ENCODE measurements at places on chromosomes 6 and 20. TPM values are rescaled to one million over a fixed set of nuclear protein-coding genes. Genes with fewer than 3 reads are reported as not detected.
A peak's percentile ranks its signal among the peaks of the same experiment; 100 is the strongest.

- DNase-seq: peak; percentile 67
- H3K27ac ChIP-seq: peak overlapping the region; percentile 1
- no peaks in the 10 kb centered on the region for H3K36me3 ChIP-seq
- H3K4me3 ChIP-seq: peak overlapping the region; percentile 58
- no peaks in the 10 kb centered on the region for H3K27me3 ChIP-seq
Measured at GRCh38 chr20:63957004-63957689, 931 bp upstream of the UCKL1 start.

- H3K4me1 ChIP-seq: no peaks in the 10 kb centered on the region
- H3K27ac ChIP-seq: no peak overlapping the region
Measured at GRCh38 chr6:118135371-118135770, 228.3 kb downstream of the SLC35F1 start.

DNA sequence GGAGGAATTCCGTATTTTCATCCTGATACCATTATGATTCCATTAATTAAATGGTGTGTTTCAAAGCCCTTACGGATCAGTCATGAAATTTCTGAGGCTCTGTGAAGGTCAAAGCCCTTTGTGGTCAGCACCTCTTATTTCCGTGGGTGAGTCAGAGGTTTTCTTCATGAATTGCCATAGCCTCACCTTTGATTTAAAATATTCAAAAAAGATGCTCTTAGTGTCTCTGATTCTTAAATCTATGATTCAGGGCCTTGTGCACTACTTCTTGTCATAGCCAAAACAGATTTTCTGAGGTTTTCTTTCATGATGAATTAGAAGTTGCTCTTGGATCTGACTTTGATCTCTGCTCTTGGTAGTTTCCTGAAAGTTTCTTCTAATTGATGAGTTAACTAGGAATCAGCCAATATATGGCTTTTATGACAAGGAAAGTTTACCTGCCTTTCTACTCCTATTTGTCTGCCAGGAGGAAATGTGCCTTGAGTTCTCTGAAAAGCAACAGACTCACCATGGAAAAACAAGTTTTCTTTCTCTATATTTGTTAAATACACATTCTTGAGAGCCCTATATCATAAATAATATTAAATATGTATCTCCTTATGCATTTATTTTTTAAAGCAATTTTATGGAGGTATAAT is 613.0 kb downstream of the UTRN start:
- no peak overlapping the region for H3K27ac ChIP-seq
- no peaks in the 10 kb centered on the region for H3K27me3 ChIP-seq
- no peak overlapping the region for H3K4me3 ChIP-seq
- H3K4me1 ChIP-seq: no peaks in the 10 kb centered on the region

DNA sequence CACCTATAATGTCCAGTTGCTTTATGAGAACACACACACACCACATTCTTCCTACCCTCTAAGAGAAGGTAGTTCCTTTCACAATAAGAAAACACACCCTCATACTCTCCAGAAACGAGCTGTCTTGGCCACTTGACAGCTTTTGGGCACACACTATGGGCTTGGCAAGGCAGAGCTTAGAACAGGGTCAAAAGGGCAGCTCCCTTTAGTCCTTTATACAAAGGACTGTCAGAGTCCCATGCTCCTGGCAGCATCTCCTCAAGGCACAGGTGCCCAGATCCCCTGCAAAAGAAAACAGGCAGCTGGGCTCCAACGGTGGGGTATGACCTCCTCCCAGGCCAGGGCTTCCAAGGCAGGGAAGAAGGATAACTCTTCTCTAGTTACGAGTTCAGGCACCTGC is 4.9 kb upstream of the LYRM2 start:
- DNase-seq: no peak
- no peak overlapping the region for H3K27ac ChIP-seq
- H3K4me1 ChIP-seq: peaks cover 1% of the 10 kb centered on the region
- H3K4me3 ChIP-seq: no peak overlapping the region
- H3K36me3 ChIP-seq: no peaks in the 10 kb centered on the region
- H3K27me3 ChIP-seq: no peaks in the 10 kb centered on the region

DNA sequence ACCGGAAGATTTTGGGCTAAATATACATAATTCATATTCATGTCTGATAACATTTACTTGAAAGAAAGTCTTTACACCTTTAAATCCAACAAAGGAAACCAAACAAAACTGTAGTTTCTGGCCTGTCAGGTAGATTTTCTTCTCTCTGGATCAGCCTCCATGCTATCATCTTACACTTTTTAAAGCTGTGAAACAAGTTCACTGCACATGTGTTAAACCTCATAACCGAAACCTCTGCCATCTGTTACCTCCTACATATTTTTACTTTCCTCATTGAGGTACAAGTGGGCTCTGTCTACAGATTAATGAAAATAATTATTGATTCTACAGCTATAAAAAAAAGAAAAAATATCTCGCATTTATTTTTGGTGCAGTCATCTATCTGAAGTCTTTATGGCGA is 149.9 kb downstream of the RALGAPA2 start:
- H3K4me3 ChIP-seq: no peak overlapping the region
- no peak overlapping the region for H3K27ac ChIP-seq
- no peak for DNase-seq
- no peaks in the 10 kb centered on the region for H3K4me1 ChIP-seq
- H3K36me3 ChIP-seq: no peaks in the 10 kb centered on the region
- no peaks in the 10 kb centered on the region for H3K27me3 ChIP-seq

- no peaks in the 10 kb centered on the region for H3K27me3 ChIP-seq
- H3K4me1 ChIP-seq: peaks cover 7% of the 10 kb centered on the region
- peak overlapping the region; percentile 81 for H3K27ac ChIP-seq
- H3K36me3 ChIP-seq: no peaks in the 10 kb centered on the region
- peak overlapping the region; percentile 69 for H3K4me3 ChIP-seq
Measured at GRCh38 chr6:26420688-26421171, 18.7 kb downstream of the BTN3A1 start.

DNA sequence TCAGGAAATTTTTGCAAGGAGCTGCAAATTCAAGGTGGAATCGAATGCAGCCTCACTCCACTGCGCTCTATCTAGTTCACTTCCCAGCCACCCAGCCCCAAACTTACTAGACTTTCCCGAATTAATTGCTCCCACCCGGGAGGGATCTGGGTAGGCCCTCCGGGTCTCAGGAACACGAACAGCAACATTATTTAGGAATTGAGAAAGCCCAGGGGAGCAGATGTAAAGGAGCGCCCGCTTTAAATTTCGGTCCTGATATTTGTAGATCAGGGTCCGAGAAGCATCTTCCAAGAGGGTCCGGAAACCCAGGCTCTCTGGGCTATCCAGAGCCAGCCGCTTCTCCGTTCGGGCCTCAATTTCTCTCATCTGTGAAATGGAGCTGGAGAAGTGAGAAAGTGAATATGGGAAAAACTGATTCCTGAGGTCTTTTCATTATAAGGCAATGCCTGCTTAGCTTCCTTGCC is 490 bp upstream of the ID1 start:
- DNase-seq: no peak
- no peaks in the 10 kb centered on the region for H3K36me3 ChIP-seq
- H3K27ac ChIP-seq: peak overlapping the region; percentile 73

DNA sequence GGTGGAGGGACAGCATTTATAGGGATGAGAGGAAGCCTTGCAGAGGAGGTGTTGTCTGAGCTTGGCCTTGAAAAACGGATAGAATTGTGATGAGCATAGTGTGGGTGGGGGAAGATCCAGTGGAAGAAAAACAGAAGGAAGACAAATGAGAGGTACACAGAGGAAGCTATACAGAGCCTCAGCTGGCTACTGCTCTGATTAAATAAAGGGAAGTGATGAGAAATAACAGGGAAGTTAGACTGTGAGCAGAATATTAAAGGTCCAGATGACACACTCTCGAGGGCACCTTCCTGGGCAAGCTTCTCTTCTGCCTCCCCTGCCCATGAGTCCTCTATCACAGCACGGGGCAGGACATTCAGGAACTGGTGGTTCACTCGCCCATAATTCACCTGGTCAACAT is 182.3 kb downstream of the KIF16B start:
- H3K27ac ChIP-seq: no peak overlapping the region
- H3K4me1 ChIP-seq: no peaks in the 10 kb centered on the region
- H3K4me3 ChIP-seq: no peak overlapping the region
- no peaks in the 10 kb centered on the region for H3K27me3 ChIP-seq

- peaks cover 13% of the 10 kb centered on the region for H3K4me1 ChIP-seq
- peaks cover 5% of the 10 kb centered on the region for H3K27me3 ChIP-seq
- H3K4me3 ChIP-seq: no peak overlapping the region
- no peak for DNase-seq
Measured at GRCh38 chr20:62368392-62368975, 1.4 kb upstream of the LAMA5 start.

DNA sequence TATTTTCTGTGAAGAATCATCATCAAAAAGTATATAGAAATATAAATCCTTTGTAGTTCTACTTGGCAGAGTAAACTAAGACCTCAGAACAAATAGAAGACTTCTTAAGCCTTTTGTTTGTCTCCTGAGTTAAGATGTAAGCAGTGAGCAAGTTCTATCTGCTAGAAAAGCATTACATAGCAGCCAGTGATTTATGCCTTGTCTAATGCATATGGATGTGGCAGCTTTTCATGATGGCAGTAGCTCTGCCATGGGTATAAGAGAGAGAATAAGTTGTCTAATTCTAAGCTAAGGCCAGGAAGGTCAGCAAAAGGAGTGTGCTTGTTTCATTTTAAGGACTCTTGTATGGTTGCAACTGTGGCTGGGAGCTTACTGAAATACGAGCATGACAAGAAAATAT is 920.2 kb downstream of the GRIK2 start:
- no peaks in the 10 kb centered on the region for H3K36me3 ChIP-seq
- H3K27me3 ChIP-seq: no peaks in the 10 kb centered on the region
- no peaks in the 10 kb centered on the region for H3K4me1 ChIP-seq

Gene GPX5
- not detected for total RNA-seq

Gene DNAH8
- total RNA-seq: 0.08 TPM

Gene C6orf58
- total RNA-seq: not detected

Gene RAET1L
- total RNA-seq: not detected

Gene GRM1
- 0.24 TPM for total RNA-seq

Gene CCN6
- not detected for total RNA-seq

Gene PTGIS
- total RNA-seq: 94.0 TPM

Gene CYP24A1
- 0.15 TPM for total RNA-seq

Gene RNF114
- total RNA-seq: 54.0 TPM

Gene FAM184A
- total RNA-seq: 5.8 TPM

Gene ECT2L
- total RNA-seq: 0.27 TPM

Gene DSP
- total RNA-seq: 9.1 TPM
